Fibroblast of skin of left biceps (primary cell): ENCODE measurements at places on chromosomes 7 and 10.
A peak's percentile ranks its signal among the peaks of the same experiment; 100 is the strongest.

DNA sequence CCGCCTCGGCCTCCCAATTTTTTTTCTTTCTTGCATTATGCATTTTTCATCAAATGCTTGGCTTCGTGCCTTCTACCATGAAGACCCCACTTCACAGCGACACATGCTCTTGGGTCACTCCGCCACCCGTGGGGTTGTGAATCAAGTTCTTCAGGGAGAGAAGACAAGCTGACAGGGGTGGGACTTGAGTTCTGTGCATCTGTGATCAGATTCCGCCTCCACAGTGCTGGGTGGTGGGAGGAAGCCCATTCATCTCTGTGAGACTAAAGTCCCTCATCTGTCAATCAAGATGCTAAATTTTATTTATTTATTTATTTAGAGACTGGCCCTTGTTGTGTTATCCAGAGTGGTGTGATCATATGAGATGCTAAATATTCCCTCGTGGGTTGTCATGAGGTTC is 333.0 kb downstream of the DPP6 start:
- no peak for DNase-seq

DNA sequence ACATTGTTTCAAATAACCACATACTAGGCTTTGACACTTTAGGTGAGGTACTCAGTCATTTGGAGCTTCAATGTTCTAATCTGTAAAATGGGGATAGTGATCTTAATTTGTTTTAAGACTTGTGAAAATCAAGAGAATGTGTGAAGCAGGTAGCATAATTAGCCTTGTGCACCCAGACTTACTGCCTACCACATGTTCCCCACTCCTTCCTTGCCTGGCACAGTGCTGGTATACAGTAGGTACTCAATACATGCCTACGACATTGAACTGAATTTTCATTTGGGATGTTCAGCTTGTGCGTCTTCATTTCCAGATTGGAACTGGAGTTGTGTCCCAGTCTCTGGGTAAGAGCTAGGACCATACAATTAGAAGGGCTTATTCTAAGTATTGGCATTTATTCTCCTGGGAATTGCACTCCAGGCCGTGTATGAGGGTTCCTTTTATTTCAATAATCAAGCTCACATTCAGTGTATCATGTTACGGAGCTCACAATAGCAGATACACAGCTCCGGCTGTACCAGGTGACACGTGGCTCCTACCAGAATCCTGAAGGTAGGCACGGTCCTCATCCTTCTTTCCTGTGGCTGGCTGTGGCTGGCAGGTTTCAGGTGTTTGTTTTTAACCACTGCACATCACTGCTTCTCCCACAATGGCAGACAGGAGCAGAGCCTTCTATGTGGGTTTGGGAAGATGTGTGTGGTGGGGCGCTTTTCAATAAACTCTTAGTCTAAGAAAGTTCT is 109.4 kb upstream of the PDCD4 start:
- no peak for DNase-seq

GRCh38 chr7:130430115-130430514 is 10.7 kb downstream of the CEP41 start:
- no peak for DNase-seq

DNA sequence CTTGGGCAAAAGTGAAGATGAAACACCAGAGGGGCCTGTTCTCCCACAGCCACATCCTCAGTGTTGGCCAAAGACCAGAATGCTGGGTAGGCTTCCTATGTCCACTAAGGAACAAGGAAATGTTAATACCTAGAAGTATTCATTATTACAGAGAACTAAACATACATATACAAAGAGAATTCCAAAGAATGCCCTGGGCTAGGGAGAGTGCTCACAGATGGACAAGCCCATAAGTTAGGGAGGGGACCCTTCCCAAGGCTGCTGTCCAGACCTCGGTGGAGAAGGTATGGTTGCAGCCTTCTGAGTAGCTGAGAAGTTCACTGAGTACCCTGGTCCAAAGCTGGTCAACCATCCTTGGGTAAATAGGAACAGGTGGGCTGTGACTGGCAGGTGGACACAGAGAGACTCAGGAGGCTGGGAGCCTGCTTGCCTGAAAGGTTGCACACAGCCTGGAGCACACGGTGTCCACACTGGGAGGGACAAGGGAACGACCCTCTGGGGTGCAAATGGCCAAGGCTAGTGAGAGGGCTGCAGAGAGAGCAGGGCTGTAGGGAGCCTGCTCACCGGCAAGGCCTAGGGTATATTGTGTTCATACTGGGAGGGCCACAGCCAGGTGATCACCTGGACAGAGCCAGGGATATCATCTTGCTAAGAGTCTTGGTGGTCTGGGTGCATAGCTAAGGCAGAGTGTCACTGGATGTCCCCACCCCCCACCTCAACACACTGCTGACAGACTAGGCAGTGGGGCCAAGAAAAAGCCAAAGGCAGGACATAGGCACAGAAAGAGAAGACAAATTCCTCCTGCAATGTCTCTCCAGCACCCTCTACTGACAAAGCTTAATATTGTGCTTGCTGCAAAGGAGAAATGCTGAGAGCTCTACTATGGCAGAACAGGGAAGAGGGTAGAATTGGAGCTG is 40.3 kb downstream of the CPVL start:
- DNase-seq = peak; percentile 30

DNA sequence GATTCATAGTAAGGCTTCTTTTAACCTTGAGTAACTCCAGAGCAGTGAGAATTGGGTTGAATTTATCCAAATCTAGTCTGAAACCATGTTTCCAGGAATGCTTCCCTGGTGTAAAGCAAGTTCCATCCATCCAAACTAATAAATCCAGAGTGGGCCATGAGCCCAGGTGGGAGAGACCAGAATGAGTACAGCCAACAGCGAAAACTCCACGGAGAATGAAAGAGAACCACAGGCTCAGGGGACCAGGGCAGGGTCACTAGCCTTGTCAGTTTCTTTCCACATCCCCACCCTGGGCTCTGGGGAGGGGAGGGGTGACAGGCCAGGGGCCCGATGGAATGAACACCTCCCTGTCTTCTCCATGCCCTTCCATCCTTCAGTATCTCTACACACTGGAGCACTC is 180.1 kb downstream of the NEURL1 start:
- no peak for DNase-seq

DNA sequence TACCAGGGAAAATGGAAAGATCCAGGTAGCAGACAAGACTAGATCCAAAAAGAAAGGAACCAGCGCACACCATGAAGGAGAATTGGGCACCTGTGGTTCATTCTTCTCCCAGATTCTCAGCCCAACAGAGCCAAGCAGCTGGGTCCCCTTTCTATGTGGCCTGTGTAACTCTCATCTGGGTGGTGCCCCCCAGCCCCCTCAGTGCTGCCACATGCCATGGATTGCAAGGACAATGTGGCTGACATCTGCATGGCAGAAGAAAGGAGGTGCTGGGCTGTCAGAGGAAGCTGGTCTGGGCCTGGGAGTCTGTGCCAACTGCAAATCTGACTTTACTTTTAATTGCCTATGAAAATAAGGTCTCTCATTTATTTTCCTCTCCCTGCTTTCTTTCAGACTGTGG is 21.4 kb downstream of the PRSS2 start:
- DNase-seq = no peak

DNA sequence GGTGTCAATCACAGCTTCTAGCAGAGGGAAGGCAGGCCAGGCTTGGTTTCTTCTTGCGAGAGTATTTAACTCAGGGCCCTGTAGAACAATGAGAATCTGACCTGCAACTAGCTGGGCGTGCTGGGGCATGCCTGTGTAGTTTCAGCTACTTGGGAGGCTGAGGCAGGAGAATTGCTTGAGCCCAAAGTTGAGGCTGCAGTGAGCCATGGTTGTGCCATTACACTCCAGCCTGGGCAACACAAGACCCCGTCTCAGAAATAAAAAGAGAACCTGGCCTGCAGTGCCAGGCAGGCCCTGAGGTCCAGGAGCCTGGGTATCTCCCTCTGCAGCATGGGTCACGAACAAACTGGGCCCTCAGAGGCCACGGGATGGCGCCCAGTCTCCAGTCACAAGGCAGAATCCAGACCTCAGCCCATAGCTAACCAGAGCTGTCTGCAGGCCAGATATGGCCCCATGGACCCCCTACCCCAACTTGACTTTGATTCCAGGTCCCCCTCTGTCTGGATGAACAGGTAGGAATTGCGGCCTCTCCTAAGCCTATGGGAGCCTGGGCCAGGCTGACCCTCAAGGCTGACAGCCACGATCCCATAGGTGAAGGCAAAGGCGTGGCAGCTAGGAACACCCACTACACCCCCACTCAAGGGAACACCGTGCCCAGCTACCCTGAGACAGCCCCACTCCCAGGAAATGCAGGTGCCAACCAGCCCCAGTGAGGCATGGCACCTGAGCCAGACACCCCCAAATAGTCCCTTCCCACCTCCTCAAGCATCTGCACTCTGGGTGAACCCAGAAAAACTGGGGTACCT is 102.7 kb upstream of the TNRC18 start:
- DNase-seq = no peak
